ENCODE measurements at places on chromosomes 1 and 21. TPM values are rescaled to one million over a fixed set of nuclear protein-coding genes. Genes with fewer than 3 reads are reported as not detected.

DNA sequence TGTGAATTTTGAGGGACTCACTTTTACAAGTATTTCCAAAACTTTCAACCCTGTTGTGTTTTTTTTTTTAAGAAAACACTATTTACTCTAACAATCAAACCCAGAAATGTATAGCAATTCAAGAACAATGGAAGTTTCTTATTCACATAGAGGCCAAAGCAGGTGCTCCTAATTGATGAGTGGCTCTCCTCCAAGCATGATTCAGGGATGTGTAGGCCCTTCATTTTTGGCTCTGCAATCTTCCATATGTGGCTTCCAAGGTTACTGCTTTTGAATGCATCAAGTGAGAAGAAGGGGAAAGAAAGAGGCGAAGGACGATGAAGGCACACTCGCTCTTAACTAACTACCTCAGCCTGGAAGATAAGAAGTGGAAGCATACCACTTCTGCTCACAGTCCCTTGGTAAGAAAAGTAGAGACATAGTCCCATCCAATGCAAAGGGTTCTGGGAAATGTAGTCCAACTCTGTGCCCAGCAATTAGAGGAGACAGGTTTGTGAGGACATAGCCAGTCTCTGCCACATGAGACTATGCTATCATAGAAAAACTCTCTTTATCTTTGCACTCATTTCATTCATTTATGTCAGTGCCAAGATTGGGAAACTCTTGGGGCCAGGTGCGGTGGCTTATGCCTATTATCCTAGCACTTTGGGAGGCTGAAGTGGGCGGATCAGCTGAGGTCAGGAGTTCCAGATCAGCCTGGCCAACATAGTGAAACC is 46.0 kb downstream of the OPTC start:
- DNase-seq = no peak

GRCh38 chr21:26119906-26120305 is 50.7 kb downstream of the APP start:
- no peak for DNase-seq

UTP11 gene
- total RNA-seq = 60.5 TPM

- no peak for DNase-seq
Measured at GRCh38 chr1:115218034-115218405, 120.0 kb downstream of the NGF start.

DNA sequence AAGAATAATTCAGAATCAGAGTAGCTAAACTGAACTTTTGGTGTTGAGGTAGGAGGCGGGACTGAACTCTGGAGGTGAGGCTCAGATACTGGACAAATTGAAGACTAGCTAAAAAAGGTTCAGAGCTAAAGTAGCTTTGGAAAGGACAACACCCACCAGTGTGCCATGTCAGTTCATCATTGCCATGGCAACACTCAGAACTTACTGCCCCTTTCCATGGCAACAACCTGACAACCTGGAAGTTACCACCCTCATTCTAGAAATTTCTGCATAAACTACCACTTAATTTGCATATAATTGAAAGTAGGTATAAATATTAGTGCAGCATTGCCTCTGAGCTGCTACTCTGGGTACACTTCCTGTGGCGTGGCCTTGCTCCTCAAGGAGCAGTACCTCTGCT is 30.3 kb upstream of the POGK start:
- DNase-seq = no peak

ZP4 gene
- not detected for total RNA-seq

GRCh38 chr21:19198801-19199200 is 795.2 kb upstream of the TMPRSS15 start:
- peak; percentile 22 for DNase-seq

DNA sequence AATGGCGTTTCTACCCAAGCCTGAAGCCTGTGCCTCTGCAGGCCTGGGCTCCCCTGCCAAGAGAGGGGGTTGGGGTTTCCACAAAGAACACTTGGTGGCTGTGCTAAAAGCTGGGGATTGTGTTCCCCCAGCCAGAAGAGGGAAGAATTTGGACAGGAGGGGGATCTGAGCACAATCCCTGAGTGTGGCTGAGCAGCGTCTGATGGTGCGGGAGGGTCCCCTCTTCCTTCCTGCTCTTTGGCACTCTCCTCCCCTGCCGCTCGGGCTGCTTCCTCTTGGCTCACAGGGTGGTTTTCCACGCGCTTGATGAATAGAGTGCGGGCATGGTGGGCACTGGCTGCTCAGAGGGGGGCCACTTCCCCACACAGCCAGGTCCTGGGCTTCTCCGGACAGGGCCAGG is 3.7 kb downstream of the GPR37L1 start:
- no peak for DNase-seq

GRCh38 chr1:201496296-201496690 is 10.6 kb downstream of the CSRP1 start:
- no peak for DNase-seq

CNN3 gene
- total RNA-seq = 196 TPM

DNA sequence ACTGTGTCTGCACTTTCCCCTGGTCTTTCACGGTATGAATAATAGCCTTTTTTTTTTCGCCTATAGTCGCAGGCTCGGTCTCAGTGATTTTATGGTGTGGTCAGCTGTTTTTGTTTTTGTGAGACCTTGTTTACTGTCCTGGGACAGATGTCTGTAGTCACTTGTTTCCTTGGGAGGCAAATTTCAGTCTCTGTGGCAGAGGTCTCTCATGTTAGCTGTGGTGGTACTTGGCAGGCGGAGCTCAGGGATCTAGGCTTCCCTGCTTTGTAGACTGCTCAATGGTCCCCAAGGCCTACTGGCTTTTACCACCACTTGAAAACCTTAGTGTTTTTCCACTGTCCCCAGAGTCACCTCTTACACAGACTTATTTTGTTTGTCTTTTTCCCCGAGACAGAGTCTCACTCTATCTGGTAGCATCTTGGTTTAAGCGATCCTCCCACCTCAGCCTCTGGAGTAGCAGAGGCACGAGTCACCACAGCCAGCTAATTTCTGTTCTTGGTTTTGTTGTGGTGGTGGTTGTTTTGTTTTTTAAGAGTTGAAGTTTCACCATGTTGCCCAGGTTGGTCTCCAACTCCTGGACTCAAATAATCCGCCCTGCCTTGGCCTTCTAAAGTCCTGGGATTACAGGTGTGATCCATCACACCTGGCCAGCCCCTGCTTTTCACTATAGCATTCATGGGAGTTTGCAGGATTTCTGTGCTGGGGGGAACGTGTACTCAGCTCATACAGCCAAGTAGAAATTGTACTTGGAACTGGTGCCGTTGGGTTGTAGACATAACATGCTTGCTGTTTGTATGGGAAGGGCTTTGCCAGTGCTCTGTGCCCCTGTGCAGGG is 10.3 kb downstream of the RNU1-2 start:
- DNase-seq = no peak

DNA sequence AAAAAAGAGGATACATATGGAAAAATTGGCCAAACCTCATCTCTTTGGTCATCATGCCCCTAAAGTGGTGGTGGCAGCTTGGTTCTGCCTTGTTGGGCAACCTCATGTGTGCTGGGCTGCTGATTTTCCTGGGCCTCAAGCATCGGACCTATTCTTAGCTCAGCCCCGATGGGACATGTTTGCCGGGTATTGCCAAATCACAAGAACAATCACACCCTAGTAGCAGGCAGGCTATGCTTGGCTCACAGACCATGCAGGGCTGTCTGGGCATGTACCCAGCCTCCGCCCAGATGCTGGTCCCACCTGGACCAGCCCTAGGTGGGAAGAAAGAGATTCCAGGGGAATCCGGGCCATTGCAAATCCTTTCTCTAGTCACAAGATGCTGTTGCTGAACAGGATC is 189.4 kb upstream of the FGGY start:
- DNase-seq = no peak

Measured in epithelial cell of proximal tubule (primary cell).